ENCODE measurements at places on chromosomes 6 and 20.

- H3K4me1 ChIP-seq, result no peaks in the 10 kb centered on the region
- H3K27me3 ChIP-seq, result no peaks in the 10 kb centered on the region
- no peak for DNase-seq
- H3K4me3 ChIP-seq, result no peak overlapping the region
- H3K36me3 ChIP-seq, result no peaks in the 10 kb centered on the region
Observed at GRCh38 chr6:34494973-34495372, 29.1 kb downstream of the PACSIN1 start.

GRCh38 chr6:40958738-40959137, 80.3 kb downstream of the UNC5CL start:
- H3K36me3 ChIP-seq, result no peaks in the 10 kb centered on the region
- H3K27me3 ChIP-seq, result no peaks in the 10 kb centered on the region
- H3K27ac ChIP-seq, result no peak overlapping the region
- no peak overlapping the region for H3K4me3 ChIP-seq

DNA sequence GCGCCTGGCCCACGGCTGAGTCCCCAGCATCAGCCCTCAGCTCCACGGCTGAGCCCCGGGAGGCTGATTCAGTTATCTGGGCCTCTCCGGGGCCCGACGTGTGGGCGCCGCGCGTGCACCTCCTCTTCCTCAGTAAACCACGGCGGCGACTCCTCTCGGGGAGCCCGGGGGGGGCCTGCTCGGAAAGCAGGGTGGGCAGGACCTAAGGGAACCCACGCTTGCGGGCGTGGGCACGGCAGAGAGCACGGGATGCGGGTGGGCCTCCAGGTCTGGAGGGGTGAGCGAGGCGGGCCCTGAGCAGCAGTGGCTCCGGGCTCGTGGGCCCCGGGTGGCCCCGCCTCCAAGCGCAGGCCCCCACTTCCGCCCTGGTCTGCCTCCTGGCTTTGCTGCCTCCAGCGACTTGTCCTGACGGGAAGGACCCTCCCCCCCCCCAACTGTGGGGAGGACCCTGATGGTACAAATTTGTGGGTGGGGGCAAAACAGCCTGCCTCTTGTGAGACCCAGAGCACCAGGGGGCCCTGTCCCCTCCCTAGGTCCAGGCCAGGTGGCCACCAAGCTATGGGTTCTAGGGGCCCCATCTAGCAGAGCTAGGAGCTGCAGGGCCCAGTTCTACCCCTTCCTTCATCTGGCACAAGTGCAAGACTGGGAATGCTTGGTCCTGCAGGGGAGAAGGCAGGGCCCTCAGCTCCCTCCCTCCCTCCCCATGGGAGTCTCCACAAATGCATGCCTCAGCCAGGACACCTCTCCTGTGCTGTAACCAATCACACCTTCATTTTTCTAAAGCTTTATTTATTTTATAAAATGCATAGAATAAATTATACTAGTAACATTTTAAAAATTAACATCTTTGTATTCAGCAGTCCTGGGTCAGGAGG, 16.9 kb downstream of the UCKL1 start:
- H3K4me3 ChIP-seq, result no peak overlapping the region
- no peak overlapping the region for H3K27ac ChIP-seq
- no peaks in the 10 kb centered on the region for H3K27me3 ChIP-seq
- DNase-seq, result no peak
- no peaks in the 10 kb centered on the region for H3K36me3 ChIP-seq

DNA sequence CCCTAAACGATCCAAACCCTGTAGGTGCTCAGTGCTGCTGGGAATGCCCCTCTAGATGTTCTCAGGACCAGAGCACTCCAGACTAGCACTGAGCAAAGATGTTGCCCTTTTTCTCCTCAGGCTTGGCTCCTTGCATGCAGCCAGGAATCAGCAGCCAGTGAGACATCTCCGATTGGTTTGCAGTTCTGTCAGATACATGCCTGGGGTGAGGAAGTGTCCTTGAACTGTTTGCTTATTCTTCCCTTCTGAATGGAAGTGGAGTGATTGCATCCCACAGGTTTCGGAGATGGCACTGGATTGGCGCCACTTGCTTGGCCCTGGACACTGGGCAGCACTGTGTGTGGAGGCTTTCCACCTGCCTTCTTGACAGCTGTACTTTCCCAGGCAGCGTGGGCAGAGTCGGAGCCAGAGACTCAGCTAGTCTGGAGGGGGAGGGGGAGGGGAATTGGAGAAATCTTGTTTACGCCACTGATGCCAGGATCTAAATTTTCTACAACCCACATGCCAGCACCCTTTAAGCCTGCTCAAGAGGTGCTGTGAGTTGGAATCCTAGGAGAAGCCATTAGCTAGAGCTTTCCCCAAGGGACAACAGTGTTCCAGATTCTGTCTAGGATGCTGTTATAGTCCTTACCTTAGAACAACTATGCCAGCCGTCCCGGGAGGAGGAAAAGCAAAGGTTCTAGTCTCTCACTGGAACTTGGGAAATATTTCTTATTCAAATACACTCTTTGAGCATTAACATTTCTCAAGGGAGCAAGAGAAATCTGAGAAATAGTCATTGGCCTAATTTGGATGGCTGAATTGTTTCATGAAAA, 49.2 kb upstream of the SASH1 start:
- H3K27me3 ChIP-seq, result no peaks in the 10 kb centered on the region
- no peak overlapping the region for H3K4me3 ChIP-seq
- H3K4me1 ChIP-seq, result no peaks in the 10 kb centered on the region
- H3K36me3 ChIP-seq, result no peaks in the 10 kb centered on the region
